ENCODE measurements at places on chromosomes 11 and 22.
A peak's percentile ranks its signal among the peaks of the same experiment; 100 is the strongest.

DNA sequence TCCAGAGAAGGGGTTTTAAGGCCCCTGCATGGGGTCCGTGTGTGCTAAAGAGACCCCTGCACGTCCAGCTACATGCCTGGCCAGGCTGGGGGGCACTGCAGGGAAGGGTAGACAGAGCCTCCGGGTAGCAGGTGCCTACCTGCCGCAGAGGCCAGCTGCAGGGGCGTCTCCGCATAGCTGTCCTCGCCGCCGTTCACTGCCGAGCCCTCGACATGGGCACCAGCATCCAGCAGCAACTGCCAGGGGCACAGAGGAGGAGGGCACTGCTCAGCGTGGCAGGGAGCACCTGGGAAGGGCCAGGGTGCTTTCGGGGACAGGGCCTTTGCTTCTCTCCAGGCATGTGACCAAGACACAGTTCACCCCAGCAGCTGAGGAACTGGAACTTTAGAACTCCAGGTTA, 59.7 kb downstream of the NAT10 start:
- no peak for DNase-seq

GRCh38 chr11:2325719-2326118, 23.9 kb downstream of the TSPAN32 start:
- no peak for DNase-seq

DNA sequence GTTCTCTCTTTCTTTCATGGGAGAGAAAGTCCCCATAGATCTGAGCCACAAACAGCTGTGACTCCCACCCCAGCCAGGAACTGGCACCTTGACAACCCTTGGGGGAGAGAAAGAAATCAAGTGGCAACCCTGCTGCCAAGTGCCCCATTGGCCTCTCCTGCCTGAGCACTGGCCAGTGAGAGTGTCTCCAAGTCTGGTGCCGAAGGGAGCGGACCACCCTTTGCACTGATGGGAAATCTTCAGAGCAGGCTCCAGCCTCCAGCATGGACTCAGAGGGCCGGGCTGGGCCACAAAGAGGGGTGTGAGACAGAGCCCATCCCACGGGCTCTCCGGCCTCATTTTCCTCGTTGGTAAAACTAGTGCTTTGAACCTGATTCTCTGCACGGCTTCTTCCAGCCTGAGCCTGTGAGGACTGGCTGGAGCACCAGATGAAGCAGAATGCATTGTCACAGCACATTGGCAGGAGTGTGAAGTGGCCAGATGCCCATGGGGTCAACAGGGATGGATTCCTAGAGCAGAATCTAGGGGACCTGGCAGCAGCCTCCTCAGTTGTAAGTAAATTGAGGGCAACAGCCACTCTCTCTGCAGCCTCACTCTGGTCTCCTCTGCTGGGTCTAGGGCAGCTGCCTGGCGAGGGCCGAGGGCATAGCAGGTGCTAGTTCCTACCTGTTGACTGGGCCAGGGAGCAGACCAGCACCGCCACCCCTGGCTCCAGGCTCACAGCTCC, 81.4 kb downstream of the TRIM29 start:
- DNase-seq = no peak

DNA sequence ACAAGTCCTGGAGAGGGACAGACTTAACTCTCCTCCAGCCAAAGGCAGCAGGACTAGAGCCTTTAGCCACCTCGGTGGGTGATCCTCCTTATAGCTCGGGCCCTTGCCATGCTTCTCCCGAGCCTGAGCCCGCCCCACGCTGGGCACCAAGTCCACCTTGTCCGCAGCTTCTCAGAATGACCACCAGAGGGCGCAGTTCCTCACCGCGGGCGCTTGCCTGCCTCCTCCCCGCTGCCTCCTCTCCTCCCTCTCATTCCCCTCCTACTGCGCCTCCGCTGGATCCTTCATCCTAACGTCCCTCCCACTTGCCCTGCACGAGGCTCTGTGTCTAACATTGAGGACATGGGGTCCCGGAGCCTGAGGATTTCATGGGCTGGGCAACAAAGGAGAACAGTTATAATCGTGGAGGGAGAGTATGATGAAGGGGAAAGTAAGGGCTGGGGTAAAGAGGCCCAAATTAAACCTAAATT, 11.3 kb upstream of the MOGAT2 start:
- peak; percentile 71 for DNase-seq

DNA sequence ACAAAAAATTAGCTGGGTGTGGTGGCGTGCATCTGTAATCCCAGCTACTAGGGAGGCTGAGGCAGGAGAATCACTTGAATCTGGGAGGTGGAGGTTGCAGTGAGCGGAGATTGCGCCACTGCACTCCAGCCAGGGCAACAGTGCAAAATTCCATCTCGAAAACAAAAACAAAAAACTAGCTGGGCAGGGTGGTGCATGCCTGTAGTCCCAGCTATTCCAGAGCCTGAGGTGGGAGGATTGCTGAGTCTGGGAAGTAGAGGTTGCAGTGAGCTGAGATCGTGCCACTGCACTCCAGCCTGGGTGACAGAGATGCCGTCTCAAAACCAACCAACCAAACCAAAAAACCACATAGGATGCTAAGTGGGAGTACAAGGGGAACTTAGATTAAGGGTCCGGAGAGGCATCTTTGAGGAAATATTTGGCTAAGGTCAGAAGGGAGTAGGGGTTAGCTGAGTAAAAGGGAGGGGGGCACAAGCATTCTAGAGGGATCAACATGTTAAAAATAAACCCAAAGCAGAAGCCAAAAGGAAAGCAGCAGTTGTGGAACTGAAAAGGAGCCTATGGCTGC, 10.2 kb downstream of the PHF5A start:
- DNase-seq = no peak

GRCh38 chr22:49267996-49268395, 559.7 kb downstream of the BRD1 start:
- DNase-seq = no peak

DNA sequence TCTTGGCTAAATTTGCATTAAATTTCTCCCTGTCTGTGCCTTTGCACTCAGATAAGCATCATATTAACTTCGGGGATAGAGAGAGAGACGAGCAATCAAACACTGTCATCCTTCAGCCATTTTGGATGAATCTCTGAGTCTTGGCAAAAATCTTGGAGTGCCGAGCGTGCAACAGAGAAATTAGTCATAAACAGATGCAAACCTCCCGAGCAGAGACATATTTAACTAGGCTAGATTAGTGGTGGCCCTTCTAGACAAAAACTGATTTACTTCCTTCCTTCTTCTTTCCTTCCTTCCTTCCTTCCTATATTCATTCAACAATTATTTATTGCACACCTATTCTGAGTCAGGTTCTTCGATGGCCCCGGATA, 114.4 kb upstream of the BLID start:
- DNase-seq = no peak

DNA sequence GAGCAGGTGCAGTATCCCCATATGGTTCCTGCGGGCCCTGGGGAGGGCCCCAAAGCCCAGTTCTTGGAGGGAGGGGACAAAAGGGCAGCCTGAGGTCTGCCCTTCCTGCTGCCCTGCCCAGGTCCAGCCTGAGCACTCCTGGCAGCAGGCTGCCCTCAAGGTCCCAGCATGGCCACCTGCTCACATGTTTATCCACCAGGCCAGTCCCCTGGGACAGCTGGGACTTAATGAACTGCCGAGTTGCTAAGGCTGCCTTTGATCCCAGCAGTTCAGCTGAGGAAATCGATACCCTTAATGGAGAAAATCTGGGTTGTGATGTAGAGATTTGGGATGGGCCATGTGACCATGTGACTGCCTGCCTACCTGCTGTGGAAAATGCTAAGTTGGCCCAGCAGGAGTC, 146.2 kb downstream of the TRIM29 start:
- no peak for DNase-seq

GRCh38 chr11:78467931-78468330, 50.3 kb upstream of the GAB2 start:
- DNase-seq = no peak

DNA sequence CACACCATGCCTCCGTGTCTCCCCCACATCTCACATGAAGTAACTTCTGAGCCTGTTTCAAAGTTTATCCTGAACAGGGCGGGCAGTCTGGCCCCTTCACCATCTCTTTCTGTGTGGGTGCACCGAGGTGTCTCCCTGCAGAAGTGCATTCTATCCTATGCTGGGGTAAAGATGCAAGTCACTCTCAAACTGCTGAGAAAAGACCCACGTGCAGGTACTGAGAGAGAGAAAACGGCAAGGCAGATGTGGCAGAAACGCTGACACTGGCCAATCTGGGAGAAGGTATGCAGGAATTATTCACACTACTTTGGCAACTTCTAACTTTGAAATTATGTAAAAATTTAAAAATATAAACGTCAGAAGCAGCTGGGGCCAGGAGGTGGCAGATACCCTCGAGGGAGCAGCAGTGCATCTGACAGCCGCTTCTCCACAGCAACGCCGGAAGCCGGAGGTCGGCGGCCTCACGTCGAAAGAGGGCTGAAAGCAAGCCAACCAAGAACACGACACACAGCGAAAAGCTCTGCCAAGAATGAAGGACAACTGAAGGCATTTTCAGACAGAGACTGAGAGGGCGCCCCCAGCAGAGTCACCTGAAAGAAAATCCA, 34.2 kb upstream of the MOB2 start:
- DNase-seq = no peak

GRCh38 chr11:118742304-118742703, 48.7 kb downstream of the DDX6 start:
- no peak for DNase-seq

- DNase-seq = no peak
These were observed 39.6 kb downstream of the DIXDC1 start for GRCh38 chr11:111976767-111977145.

DNA sequence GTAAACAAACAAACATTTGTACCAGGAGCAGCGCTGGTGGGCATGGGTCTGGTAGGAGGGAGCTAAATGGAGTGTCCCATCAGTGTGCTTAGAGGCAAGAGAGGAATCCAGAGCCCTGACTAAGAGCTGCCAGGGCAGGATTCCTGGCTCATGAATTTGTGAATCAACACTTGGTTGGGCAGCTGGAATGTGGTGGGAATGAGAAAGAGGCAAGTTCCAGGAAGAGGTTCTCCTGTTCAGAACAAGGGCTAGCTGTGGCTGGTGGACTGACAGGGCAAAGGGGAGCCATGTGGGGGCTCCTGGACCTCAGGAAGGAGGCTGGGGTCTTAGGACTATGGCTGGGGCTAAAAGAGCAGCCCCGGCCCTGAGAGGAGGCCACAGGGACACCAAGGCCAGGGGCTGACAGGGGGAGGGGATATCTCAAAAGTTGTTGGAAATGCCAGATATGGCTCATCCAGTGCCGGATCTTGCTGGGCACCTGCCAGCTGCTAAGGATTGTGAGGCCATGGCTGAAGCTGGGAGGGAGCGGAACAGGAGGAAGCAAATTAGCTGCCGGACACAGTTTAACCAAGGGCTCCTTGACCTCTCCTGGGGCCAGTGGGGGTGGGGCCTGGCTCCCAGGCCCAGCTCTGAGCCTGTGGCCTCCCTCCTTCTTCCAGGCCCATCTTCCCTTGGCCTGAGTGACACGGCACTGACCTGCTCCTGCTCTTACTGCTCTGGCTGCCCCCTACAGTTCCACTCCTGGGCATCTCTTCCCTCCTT, 14.6 kb upstream of the P2RY6 start:
- DNase-seq = no peak

DNA sequence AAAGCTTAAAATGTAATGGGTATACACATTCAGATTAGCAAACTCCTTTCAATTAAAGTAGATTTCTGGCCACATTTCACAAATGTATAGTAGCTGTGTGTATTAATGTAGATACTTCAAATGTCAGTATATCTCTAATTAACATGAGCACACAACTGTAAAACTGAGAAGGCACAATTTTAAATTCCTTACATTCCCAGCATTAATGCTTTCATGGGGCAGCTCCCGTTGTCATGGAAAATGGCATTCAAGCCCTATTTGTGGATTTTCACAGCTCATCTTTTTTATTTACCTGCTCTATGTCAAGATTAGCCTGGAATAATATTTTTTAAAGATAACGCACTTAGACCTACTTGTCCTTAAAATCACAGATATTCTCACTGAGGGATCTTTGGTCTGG, 113.6 kb upstream of the SOX6 start:
- DNase-seq = no peak

DNA sequence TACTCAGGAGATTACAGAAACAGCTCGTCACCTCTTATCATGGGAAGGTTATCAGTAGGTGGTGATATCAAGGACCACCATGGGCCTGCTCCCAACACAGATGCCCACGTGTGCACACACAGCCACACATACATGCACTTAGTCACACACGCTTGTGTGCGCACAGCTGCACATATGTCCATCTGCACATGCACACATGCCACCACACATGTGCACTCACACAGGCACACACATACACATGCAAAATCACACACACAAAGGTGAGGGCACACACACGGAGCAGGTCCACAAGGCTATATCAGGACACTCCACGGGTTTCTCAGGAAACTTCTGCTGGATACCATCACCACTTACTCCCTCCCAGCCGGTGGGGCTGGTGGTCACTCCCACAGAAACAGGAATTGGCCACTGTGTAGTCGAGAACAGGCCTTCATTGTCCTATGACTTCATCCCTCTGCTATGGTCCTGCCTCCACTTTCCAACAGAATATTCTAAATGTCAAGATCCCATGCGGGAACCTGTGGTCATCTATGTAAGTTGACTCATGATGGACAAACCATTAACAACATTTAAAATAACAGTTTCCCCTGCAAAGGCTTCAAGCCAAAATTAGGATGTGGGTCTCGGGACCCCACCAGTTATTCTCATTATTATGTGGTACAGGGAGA, 2.2 kb downstream of the C11orf24 start:
- DNase-seq = no peak

DNA sequence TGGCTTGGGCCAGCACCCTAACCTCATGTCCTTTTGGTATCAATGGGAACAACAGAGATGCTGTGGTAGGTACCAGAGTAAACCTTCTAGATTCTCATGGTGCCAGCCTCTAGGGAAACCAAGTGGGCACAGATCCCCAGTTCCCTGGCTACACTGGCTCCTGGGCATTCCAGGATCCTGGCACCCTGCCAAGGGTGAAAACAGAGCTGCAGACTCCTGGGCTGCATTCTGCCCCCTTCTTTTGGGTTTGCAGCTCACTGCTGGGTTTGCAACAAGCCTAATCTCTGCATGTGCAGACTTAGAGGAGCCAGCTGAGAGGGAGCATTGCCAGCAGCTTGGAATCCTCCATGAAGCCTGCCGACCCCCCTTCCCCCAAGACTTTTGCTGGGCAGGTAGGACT, 30.6 kb downstream of the PRDM11 start:
- no peak for DNase-seq

GRCh38 chr11:73661035-73661628, 14.8 kb downstream of the PLEKHB1 start:
- DNase-seq = peak; percentile 93

DNA sequence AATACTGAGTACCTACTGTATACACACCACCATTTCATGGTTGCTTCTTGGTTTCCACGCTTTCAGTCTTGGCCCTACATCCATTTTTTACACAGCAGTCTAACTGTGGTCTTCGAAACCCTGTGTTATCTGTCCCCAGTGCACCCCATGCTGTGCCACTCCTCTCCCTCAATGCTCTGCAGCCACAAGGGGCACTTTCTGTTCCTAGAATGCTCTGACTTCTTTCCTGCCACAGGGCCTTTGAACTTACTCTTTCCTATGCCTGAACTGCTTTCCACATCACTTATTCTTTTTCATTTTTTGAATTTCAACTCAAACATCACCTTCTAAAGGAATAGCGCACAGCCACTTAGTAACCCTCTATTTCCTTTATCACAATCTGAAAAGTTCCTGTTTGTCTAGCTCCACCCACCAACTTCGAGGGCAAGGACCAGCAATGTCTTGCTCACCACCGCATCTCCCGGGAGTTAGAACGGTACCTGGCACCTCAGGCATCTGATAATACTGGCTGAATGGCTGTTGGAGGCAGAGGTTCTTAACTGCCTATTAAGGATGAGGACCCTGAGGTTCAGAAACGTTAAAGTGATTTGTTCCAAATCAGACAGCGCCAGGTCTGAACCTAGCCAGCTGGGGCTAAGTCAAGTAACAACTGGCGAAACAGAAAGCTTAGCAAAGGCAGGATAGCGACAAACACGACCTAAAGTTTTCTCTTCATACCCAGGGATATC, 568 bp downstream of the ALG8 start:
- peak; percentile 52 for DNase-seq
